ENCODE measurements at places on chromosomes 12 and 14.

- DNase-seq: no peak
Observed at GRCh38 chr14:106530423-106531107, 1004.2 kb downstream of the TMEM121 start.

- no peak for DNase-seq
Observed at GRCh38 chr12:67287311-67287710, 18.2 kb downstream of the CAND1 start.

DNA sequence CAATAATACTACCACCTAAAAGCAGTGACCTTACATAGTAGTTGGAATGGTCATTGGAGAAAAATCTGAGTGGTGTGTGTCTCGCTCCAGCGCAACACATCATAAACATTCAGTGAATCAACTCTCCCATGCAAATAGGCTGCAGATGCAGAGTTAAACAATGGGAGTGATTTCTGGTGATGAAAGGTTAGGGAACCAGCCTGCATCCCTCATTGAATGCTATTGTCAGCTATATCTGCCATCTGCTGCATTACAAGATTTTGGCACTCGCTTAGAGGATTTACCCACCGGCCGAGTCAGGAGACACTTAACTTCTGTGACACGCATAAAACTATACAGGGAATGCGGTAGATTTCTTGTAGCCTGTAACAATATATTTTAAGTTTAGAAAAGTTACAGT is 900.9 kb downstream of the FLRT2 start:
- DNase-seq: no peak

DNA sequence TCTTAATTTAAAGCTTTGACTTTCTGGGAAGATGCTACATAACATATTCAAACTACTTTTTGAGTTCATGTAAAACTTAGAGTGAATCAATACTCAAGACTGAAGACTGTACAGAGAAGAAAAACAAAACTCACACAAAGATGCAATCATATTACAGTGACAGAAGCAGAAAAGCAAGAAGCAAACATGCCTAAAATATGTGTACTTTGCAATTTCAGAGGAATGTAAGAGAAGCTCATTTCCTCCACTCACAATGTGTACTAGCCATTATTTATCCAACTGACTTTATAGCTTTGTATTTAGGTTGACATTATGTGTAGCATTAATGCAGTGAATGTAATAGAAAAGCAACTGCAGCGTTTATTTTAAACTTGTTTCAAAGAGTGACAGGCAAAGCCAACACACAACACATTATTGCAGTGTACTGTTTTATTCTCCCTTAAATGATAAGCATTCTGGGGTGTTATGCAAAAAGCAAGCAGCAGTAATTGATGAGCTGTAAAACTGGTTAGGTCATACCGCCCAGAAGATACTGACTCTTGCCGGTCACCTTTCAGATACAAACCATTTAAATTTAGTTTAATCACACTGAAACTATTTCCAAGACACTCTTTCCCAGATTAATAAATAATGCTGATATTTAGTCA is 88.2 kb upstream of the PAWR start:
- no peak for DNase-seq

GRCh38 chr12:34306133-34306830 is 284.0 kb downstream of the ALG10 start:
- no peak for DNase-seq

- peak; percentile 48 for DNase-seq
Observed at GRCh38 chr14:70821584-70822529, 12.5 kb upstream of the MAP3K9 start.

- DNase-seq: no peak
Observed at GRCh38 chr14:80231702-80232101, 20.4 kb upstream of the DIO2 start.

- peak; percentile 86 for DNase-seq
Observed at GRCh38 chr12:13094367-13094766, 9.1 kb downstream of the GSG1 start.

GRCh38 chr14:54942913-54943312 is 40.3 kb upstream of the GCH1 start:
- no peak for DNase-seq

Measured in AG10803 (cell line).